Activated T-cell treated with anti-CD3 and anti-CD28 coated beads for 1 hour (primary cell): ENCODE measurements at places on chromosomes 12 and 14.

DNA sequence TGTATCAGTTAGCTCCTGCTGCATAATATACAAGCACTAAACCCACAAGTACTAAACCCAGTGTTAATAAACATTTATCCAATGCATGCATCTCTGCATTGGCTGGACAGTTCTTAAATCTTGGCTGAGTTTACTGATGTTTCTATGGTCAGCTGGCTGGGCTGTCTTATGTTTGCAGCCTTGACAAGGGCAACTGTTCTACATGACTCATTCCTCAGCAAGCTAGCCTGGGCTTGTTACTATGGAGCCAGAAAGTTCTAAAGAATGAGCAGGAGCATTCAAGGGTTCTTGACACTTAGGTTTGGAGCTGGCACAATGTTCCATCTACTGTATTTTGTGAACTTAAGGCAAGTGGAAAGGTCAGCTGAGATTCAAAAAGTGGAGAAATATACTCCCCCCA lies 199.1 kb downstream of the GLT1D1 start:
- no peak for DNase-seq

DNA sequence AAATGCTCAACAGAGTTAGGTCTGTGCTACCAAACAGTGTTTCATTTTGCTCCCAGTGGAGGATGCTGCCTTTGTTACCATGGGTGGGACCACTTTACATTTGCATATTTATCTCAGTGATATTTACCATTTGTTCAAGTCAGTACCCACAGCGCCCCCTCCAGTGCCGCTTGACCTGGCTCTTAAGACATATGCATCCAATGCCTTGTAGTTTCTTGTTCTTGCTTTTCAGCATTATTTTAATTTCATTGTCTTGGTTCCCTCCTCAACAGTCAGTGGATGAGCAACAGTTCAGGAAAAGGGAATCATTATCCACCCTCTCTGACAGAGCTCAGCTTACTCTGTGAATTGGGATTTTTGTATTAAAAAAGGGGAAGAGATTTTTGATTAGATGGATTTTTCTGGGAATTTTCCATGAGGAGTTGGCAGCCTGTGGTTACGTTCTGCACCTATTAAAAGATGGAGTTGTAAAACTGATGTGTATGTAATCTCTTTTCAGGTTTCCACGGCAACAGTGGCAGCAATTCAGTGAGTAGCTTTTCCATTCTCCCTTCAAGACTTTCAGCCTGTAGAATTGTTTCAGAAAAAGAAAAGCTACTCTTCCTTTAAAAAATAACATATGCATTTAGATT lies 240.5 kb upstream of the DAAM1 start:
- DNase-seq = no peak

GRCh38 chr12:38490941-38491340 lies 174.4 kb downstream of the ALG10B start:
- no peak for DNase-seq

DNA sequence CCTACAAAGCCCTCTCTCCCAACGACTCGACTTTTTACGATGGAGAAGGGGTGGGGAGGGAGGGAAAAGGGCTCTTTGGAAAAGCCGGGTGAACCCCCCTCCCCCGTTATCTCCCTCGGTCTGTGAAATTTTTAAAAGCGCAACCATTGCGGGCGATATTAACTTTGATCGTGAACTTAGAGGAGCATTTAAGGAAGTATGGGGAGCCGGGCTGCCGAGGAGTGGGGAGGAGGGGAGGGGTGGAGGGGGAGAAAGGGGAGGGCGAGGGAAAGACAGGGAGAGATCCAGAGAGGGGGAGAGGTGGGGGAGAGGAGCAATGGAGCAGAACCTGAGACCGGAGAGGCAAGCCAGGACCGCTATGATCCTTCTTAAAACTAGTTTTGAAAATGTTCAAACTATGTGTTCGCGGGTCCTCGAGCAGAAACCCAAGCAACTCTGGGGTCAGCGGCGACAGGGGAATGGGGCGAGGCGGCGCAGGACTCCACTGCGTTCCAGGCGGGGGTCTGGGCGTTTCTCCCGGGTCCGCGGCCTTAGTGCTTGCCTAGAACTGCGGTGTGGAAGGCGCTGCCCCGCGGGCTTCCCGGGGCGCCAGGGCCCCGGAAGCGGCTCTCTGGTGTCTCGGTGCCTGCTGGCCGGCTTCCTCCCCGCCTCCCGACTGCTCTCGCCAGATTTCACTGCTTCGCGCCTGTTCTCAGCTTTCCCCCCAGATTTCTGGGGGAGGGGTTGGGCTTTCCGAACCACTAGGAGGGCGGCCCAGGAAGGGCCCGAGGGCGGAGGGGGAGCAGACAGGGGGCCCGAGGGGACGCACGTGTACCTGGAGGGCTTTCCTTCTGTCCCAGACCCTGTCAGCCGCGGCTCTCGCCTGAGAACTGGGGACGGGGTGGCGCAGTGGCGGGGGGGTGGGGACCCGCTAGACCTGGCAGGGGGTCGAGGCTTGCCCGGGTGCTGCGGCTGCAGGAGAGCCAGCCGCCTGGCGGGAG lies at the start of gene HOTAIR:
Gene HOTAIR (minus strand): TSS at position 871 of the 980 bp plus-strand sequence.
- DNase-seq = no peak

- DNase-seq = no peak
Measured at GRCh38 chr14:96811265-96811664, 14.1 kb downstream of the VRK1 start.

GRCh38 chr14:56963381-56963780 lies 153.1 kb upstream of the OTX2 start:
- no peak for DNase-seq

DNA sequence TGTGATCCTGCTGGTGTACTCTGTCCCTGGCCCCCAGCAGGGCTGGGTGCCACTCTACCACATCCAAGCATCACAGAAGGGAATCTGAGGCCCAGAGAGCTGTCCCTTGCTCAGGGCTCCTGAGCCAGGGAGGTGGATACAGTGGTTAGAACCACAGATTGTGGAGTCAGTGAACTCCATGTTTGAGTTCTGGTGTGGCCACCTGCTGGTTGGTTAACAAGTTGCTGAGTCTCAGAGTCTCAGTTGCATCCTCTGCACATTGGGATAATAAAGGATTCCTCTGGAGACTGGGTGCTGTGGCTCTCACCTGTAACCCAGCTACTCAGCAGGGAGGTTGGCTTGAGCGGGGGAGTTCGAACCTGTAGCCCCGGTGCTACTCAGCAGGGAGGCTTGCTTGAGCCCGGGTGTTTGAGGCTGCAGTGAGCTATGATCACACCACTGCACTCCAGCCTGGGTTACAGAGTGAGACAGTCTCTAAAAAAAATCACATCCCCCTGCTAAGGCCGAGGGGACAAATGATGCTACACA lies 39.4 kb downstream of the MVK start:
- no peak for DNase-seq

- no peak for DNase-seq
Measured at GRCh38 chr12:89092297-89092696, 260.0 kb downstream of the DUSP6 start.

DNA sequence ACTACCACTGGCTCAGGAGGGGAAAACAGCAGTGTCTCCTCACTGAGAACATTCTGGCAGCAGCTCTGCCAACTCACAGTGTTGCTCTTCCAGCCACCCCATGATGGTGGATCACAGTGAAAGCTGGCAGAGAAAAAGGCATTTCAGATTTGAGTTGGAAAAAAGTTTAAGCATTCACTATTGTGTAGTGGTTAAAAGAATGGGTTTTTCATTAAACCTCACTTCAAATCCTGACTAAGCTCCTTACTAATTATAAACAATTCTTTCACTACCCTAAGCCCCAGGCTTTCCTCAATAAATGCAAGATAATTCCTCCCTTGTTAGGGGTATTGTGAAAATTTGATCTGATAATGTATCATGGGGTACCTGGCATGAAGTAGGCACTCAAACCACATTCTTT lies 518.1 kb downstream of the SNAPC1 start:
- DNase-seq = no peak

GRCh38 chr12:102439426-102440405 lies 40.6 kb downstream of the IGF1 start:
- no peak for DNase-seq

GRCh38 chr14:105414456-105415371 lies 4.9 kb upstream of the MTA1 start:
- DNase-seq = peak; percentile 41

GRCh38 chr12:97982684-97983083 lies 520.1 kb downstream of the RMST start:
- DNase-seq = no peak

GRCh38 chr12:275812-276211 lies 13.2 kb upstream of the SLC6A13 start:
- DNase-seq = no peak

DNA sequence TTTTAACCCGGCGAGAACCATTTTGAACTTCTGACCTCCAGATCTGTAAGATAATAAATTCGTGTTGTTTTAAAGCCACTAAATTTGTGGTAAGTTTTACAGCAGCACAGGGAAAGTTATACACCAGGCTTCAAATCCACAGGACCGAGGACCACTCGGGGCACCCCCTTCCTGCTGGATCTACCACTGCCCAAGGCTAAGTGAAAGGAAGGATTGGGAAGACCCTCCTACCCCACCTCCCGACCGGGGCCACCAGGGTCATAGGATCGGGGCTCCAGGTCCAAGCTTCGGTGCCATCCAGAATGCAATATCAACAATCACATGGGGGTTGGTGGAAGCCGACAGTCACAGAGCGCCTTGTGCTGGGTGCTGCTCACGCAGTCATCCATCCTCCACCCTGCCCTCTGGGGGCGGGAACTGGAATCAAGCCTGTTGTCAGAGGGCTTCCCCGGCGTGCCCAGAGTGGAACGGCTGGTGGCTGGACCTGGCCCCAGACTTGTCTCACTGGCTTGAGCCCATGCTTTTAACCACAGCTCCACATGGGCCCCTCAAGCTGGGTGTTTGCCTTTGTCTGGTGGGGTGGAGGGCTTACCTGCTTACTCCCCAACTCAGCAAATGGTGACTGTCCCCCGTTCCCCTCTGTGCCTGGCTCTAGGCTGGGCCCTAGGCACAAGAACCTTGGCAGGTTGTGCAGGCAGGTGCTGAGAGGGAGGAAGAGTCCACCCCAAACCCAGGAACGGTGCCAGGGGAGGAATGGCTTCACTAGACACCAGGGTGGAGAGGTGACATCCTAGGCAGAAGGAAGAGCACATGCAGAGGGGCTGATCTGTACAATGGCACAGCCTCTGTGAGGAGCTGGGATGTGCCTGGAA lies 180.3 kb upstream of the RTL1 start:
- DNase-seq = no peak
